Left hindlimb (tissue), 1 donor: ENCODE measurements at places on chromosomes 6 and 20.

DNA sequence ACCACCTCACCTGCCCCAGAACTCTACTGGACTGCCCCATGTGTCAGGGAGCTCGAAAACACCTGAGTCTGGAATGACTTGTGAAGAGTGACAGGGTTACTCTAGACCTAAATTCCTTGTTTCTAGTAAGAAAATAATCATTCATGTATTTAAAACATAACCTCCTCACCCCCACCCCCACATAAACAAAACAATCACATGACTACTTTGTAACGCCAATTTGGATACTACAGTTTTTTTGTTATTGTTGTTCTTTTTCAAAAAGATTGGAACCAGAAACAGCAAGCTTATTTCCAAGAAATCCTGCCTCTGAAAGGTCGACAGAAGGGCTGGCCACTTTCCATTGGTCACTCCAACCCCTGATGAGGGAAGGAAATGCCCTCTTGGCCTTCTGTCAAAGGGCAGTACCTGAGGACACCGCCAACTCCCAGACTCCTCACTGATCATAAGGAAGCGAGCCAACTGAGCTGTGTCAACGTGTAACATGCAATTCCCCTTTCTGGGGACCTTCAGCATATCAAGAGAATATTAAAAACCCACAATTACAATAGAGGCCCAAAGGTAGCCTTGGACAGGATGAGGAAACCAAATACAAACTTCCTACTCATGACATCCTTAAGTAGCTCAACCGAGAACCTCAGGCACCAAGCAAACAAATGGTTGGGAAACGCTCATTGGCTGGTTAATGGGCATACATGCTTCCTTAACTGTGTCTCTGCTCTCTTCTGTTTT, 2.6 kb downstream of the MCUR1 start:
- no peak for DNase-seq

DNA sequence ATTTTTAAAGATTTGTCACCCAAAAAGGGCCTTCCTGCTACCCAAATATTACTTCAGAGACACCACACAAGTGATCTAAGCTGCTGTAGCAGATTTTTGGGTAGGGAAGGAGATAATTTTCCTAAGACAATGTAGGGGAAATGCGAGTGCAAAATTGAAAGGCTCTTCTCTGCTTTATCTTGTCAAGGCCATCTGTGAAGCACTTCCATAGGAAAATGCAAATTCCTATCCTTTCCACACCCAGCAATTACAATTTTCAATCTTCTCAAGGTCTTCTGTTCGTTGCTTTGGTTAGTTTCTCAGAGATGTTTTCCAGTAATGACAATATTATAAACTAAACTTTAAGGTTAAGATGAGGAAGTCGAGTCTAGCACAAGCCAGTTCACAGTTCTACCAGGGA, 53.4 kb downstream of the HDGFL1 start:
- DNase-seq = no peak

- DNase-seq = no peak
Observed at GRCh38 chr20:6238421-6238820, 115.6 kb upstream of the FERMT1 start.

DNA sequence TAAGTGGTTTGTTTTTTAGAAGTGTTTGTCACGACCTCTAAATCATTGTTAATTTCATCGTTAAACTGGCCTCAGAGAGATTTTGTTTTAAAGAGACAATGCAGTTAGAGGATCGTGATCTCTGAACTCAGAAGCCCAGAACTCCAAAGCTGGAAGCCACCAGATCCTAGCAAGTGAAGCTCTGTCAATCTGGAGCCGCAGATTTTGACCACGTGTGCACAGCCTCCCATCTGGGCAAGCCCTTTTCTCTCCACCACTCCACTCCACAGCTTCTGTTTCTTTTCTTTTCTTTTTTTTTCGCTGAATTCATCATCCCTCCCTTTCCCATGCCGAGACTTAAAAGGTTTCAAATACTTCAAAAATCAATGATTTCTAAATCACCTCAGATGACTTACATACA, 142.2 kb upstream of the ESR1 start:
- no peak for DNase-seq

DNA sequence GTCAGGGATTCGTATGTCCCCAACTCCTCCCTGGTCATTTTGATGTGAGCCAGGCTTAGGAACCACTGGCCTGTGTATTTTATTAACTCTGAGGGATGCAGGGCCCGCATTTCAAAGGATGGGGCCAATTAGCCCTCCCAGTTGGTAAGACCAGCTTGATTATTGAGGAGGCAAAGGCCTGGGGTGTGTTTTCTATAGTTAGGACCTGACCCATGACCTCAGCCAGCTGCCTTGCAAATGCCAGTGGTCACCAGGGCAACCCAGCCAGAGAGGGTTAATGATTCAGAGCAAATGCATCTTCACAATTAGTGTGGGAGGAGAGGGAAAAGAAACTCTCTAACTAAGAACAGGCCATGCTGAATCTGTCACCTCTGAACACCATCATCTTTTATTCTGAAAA, 835.4 kb downstream of the MAFB start:
- DNase-seq = no peak
